GM19239 (cell line): ENCODE measurements at places on chromosomes 3 and 15.

DNA sequence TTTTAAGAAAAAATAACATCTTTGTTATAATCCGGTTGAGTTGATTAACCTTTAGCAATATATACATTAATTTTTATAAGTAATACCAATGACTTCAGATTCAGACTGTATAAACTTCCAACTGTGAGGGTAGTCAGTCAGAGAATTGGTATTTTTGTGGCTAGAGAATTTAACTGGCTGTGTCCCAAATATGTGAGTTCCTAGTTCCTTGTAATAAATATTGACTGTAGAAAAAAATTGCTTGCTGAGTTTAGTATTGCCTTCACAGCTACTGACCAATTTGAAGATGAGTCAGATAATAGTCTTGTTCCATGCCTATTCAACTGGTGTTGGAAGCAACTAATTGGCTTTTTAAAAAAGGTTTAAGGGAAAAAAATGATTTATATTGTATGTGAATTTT is 210.8 kb downstream of the GAP43 start:
- DNase-seq, result no peak

DNA sequence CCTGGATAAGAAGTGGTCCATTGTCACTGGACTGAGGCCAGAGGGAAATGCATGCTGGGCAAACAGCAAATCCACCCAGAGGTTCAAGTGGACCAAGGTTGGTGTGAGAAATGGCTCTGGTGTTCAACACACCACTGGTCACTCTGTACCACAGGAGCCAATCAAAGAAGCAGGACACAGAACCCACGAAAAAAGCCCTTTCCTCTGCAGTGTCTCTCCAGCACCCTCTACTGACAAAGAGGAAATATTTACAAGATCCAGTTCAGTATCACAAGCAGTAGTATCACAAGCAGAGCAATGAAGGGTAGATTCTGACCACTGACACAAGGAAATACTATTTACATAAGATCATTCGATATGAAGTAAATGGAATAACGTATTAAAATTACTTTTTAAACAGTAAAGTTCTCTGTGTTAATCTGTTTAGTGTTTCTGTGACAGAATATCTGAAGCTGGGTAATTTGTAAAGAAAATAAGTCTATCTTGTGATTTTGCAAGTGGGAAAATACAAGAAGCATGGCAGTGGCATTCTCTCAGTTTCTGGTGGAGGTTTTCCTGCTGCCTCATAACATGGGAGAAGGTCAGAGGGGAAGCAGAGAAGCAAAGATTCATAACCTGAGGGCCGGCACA is 390.7 kb downstream of the EFHB start:
- DNase-seq, result no peak

DNA sequence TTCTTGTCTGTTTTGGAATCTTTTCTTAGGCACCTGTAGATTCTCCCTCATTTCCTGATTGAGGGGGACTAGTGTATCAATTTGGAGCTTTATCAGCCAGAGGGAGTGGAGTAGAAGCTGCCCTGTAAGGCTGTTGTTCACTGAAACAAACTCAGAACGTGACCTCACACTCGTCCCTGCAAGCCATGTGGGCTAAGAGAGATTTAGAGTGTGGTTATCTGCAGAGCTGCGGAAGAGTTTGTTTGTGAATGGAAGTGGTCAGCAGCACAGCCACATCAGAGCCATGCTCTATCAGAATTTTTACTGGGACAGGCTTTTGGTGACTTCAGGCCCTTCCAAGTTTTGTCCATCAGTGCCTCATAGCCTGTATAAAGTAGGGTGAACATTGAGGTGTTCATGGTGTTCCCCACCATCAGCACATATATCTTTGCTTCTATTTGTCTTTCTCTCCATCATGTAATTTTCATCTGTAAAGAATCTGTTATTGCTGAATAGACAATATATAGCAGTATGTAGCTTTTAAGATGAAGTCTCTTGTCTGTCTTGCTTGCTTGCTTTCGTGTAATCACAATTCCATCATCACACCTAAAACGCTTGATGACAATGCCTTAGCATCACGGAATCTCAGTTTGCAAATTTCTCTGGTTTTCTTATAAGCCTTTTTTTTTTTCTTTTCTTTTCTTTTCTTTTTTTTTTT is 37.0 kb downstream of the LARS2 start:
- no peak for DNase-seq

DNA sequence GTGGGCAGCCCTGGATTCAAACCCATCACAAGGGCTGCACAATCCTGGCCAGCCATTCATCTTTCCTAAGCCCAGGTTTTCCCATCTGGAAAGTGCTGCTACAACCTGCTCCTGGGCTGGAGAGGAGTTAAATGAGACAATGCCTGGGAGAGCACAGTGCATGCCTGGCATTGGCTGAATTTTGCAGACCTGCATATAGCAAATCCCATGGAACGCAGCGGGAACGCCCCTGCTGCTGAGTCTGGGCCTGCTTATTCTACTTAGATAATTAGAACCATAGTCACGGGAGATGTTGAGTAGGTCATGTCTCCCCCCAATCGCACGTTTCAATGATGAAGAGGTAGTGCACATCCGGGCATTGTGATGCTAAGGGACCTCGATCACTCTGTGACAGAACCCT is 46.6 kb downstream of the ABTB1 start:
- DNase-seq, result no peak

GRCh38 chr3:65343736-65344135 is 655.9 kb upstream of the ADAMTS9 start:
- no peak for DNase-seq

DNA sequence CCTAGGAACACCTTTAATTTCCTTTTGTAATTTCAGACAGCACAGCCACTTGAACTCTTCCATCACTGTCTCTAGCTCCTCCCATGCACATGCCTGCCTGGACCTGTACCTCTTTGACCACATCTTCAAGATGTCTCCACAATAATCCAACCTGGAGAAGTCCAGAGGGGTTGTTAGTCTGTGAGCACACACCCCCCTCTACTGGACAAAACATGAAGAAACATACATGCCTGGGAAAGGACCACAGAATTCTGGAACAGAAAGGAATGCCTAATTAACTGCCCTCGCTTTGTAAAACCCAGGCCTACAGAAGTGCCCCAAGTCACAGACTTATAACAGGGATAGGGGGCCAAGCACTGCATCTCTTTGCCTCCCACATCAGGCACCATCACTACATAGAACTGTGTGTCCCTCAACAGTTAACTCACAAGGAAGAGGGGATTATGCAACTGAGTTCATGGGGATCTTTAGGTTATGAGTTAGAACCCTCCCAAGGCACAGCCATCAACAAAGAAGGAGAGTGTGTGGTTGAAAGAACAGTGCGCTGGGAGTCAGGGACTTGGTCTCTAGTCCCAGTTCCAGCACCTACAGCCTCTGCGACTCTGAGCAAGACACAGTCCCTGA is 61.7 kb downstream of the FMN1 start:
- no peak for DNase-seq

DNA sequence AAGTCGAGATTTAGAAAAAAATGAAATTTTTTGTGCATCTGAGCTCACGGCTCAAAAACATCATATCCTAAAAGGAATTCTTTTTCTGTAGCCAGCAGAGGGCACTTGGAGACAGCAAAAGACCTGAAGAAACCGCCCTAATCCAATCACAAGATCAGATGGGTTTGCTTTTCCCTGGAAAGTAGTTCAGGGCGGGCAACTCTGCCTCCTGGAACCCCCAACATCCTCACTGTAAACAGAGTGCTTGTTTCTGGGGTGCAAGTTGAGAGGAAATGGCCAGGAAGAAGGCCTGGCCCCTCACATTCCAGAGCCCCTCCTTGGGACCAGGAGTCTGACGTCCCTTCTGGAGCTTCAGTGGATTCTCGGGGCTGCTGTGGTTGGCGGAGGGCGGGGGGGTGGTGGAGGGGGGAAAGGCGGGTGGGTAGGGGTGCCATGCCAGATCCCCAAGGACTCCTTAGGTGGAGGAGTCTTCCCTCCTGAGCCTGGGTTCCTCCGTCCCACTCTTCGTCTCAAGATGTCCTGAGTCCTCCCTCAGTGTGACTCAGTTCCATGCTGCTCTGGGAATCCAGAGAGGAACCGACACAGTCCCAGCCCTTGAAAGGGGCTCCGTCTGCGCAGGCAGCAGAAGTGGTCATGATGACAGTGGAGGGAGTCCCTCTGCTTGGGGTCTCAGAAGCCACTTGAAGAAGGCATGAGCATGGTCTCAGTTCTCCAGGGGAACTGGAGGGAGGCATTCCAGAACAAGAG is 35.9 kb downstream of the CCK start:
- no peak for DNase-seq

DNA sequence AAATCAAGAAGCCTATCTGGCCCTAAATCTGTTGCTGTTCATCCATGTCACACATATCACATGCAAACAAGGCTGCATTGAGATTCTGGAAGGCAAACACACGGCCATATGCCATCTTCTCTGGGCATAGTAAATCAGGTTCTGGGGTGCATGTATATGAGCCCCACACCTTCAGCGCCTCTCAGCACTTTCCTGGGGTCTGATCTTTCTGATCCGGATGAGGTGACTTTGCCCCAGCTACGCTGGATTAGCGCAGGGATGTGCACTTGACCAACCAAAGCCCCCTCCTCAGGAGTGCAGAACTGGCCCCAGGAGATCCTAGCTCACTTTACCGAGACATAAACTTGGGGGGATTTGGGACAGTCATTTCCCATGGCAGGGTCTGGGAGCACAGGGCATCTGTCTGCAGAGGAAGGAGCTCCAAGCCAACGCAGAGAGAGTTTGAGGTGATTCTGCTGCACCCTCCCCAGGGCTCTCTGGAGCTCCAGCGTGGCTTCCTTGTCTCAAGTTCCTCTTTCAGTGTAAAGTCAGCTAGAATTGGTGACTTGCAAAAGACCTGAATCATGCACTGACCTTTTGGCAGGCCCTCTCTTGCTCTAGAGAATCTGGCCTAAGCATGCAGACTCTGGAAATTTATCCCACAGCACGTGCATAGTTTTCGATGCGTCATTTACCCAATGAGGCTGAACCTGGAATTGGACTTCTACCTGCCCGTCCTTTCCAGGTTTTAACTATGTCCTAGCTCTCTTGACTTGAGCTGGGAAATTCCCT is 63.5 kb upstream of the KLF13 start:
- no peak for DNase-seq

GRCh38 chr3:150371741-150372254 is 36.3 kb upstream of the TSC22D2 start:
- no peak for DNase-seq

DNA sequence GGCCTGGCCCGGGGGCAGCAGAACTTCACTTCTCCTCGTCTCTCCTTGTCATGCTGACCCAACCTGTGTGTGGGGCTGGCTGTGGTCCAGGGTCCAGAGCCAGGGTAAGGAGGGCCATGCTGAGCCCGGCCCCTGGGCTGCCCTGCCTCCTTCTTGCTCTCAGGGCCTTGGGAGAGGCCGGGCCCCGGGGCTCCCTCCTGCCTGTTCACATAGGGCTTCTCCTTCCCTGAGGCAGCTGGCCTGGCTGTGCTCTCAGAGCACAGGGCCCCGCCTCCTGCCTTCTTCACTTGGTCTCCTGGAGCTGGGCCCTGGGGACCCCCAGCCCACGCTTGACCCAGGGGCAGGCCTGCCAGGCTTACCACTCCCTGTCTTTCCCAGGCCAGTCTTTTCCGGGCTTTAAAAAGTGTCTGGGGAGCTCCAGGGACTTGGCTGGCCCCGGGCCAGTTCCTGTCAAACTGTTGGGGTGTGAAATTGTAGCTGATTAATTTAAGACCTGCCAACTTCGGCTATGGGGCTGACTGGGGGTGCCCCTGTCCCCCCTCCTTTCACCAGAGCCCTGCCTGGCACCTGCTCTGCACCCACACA is 11.8 kb downstream of the PLXNA1 start:
- DNase-seq, result no peak

DNA sequence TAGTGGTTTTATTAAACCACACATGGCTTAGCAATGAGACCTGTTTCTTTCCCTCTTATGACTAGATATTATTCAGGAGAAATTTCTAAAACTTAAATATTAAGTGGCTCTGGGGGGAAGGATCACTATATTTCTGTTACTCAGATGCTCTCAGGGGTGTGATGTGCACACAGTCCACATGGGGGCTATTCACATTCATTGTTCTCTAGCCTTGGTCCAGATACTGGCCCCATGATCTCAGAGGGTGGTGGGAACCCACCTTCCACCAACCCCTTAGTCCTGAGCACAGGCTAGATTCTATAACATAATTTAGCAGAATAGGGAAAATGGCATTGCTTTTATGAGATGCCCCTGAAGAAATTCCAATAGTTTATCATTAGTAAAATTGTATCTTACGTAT is 149.0 kb upstream of the ST8SIA2 start:
- DNase-seq, result no peak

DNA sequence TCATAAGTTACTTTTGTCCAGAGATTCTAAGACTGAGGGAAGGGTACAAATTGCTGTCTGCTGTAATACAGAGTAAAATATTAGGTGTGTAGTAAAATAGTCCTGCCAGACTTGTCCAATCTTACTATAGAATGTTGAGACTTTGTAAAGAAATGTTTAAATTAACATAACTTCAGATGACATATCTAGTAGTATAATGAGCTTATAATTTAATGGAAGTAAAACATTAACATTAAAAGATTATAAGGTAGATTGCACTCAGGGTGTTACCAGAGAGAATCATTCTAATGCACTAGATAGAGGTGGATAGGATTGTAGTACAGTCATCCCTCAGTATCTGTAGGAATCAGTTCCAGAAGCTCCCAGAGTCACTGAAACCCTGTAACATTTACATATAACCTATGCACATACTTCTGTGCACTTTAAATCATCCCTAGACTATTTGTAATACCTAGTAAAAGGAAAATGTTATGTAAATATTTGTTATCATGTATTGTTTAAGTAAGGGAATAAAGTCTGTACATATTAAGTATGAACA is 130.8 kb downstream of the LMLN start:
- DNase-seq, result no peak

DNA sequence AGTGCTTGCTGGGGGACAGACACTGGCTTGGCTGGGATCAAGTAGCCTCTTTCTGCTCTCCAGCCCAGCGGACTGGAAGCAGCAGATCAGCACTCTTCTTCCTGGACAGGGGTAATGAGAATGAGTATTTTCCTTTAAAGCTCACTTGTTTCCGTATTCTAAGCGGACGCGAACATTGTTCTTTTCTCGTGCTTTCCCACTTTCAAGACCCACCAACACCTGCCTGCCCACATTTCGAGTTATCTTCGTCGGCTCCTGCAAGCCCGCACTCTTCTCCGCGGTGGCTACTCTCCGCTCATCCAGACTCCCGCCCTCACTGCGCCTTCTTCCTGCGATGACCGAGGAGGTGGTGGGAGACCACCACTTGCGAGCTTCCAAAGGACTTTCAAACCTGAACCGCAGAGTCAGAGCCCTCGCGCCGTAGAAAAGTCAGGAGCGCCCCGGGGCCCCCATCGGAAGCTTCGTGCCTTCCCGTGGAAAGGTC is 1.6 kb upstream of the PPM1L start:
- DNase-seq, result no peak

DNA sequence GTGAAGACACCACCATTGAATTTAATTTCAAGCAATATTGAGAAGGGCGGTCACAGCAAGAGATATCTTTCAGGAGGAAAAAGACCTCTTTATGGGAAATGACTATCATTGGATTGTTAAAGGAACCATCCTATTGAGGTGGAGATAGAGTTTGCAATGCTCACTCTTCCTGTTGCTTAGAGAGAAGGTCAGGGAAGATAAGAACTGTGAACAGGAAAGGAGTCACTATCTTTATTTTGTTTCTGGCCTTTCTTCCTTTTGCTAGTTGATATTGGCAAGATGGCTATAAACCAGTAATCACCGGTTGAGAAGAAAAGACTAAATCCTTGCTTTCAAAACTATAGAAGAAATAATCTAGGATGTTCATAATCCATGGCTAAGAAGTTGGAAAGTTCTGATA is 112.1 kb upstream of the TMEM108 start:
- no peak for DNase-seq

- no peak for DNase-seq
These were observed 7.8 kb downstream of the ANAPC13 start for GRCh38 chr3:134477938-134478337.
